ENCODE measurements at places on chromosomes 2 and 18.

- no peak for DNase-seq
Observed at GRCh38 chr18:48442761-48443160, 33.6 kb upstream of the ZBTB7C start.

GRCh38 chr2:168365094-168365621, 90.9 kb upstream of the CERS6 start:
- no peak for DNase-seq

DNA sequence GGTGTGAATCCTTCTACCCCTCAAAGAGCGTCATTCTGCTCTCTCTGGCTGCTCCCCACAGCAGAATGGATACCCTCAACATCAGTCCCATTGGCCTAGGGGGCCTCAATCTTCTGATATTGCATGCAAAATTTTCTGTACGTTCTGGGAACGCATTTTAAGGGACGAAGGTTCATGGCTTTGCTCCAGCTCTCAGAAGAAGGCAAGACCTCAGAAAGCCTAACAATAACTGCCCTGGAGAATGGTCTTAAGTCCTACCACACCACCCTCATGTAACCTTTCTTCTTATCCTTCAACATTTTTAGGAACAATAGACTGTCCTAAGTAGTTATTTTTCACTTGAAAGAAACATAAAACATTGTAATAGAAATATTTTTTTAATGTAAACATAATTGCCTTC, 212.6 kb downstream of the PRKCE start:
- no peak for DNase-seq

DNA sequence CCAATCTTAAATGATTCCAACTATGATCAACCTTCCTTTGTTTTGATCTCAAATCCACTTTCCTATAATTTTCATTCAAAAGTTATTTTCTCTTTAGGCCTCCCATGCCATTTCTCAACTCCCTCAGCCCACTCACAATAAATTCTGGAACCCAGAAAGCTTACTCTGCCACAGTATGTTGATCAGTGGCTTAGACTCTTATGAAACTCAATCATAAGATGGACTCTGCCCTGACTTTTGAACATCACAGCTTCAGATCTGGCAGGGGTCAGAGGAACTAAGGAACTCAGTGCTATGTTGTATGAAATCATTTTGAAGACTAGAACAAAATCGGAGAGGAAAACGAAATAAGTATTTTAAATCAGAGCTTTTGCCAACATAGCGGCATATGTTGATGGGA, 59.8 kb upstream of the LGALSL start:
- no peak for DNase-seq

DNA sequence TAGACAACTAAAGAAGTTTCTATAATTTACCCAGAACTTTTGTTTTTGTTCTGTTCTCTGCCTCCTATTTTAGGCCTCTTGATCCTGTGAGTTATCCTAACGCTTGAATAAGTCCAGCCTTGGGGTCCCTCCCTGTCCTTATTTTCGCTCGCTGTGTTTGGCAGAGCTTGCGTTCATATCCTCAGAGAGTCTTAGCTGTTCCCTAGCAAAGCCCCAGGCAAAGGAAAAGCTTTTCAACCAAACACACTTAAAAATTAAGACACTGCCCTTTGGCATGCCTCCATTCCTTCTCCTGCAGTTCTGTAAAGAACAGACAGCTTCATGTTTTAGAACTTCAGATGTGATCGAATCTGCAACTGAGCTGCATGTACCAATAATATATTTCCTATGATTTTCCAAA, 517.2 kb downstream of the SUCLG1 start:
- no peak for DNase-seq

DNA sequence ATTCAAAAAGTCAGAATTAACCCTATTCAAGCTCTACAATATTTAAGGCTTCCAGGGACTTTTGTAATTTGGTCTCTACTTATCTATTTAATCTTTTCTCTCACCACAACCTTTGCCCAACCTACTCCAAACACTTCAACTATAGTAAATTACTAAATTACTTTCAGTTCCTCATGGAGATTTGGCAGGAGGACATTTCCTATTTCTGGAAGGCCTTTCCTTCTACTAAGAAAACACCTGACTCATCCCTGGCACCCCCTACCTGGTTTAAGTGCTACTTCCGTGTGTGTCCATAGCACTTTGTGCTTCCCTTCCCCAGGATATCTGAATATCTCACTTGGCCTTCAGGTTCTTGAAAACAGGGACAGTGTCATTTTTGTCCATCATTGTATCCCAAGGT, 96.3 kb downstream of the UPP2 start:
- no peak for DNase-seq

DNA sequence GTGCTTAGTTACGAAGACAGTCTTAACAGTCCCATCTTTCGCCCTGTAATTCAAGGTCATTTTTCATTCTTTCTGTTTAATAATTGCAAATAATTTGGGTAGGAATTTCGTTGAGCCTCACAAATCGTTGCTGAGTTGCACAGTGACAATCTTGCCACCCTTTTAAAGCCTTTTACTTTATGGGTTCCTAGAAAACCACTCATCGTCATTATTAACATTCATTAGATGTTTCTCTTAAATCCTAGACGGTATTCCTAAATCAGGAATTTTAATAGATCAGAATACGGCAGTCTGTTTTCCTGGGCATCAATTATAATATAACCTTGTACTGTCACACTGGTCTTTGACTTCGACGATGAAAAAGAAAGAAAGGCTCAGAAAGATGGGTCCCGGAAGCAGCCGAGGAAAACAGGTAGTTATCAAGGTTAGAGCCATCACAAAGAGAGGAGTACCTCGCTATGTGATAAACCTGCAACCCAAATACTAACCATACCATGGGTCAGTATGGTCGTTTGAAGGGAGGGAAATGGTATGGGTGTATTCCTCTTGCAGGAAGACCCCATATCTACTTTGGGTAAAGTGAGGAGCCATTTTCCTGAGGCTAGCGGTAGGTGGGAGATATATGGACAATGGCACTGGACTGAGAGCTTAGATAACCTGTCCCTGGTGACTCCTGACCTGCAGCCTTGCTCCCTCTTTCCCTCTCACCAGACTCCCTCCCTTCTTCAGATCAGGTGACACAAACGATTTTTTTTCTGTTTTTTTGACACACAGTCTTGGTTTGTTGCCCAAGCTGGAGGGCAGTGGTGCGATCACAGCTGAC, 981 bp upstream of the SF3B1 start:
- DNase-seq = no peak

DNA sequence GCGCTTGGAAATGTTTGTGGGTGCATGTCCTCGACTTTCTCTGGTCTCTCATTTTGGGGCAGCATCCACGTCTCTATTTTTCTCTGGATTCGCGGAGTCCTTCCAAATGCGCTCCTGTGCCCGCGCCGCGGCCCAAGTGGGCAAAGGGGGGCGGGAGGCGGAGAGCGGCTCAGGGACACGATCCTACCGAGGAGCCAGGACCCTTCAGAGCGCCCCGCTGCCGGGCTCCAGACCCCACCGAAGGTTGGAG, 990 bp downstream of the EPAS1 start:
- DNase-seq = no peak

DNA sequence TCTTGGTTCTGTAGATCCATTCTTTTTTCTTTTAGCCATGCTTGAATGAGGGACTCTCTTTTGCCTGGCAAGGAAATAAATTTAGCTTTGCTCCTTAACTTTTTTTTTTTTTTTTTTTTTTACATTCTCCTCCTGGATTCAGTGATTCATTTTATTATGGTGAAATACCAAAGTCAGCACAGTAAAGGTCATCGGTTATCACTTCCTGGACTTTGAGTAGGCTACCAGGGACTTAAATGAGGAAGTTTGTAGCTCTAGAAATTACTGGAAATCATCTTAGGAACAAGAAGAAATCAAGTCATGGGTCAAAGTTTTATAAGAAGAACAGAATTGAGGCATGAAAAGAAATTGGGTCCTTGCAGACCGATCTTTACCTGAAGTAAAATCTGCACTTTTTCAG, 75.0 kb downstream of the SOCS6 start:
- DNase-seq = no peak

GRCh38 chr2:128438091-128438490, 119.4 kb upstream of the HS6ST1 start:
- DNase-seq = no peak

DNA sequence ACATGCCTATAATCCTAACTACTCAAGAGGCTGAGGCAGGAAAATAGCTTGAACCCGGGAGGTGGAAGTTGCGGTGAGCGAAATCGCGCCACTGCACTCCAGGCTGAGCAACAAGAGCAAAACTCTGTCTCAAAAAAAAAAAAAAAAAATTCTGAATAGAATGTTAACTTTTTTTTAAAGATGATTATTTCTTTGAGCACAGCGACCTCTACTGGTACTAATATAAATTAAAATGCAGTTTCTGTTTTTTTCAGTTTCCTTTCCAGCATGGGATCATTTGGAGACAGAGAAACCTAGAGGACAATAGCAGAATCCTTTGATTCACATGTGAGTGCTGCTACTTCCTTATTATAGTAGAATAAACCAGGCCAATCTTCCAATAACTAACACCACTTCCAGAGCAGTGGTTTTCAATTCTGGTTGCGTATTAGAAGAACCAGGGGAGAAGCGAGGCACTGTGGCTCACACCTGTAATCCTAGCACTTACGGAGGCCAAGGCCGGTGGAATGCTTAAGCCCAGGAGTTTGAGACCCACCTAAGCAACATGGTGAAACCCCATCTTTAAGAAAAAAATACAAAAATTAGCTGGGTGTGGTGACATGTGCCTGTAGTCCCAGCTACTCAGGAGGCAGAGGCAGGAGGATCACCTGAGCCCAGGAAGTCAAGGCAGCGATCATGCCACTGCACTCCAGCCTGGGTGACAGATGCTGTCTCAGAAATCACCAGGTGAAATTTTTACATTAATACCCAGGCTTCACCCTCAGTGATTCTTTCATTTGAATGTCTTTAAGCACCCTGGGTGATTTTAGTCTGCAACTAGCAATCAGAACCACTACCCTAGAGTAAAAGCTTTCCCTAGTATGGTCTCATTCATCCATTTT, 10.1 kb downstream of the SRSF7 start:
- DNase-seq = no peak

DNA sequence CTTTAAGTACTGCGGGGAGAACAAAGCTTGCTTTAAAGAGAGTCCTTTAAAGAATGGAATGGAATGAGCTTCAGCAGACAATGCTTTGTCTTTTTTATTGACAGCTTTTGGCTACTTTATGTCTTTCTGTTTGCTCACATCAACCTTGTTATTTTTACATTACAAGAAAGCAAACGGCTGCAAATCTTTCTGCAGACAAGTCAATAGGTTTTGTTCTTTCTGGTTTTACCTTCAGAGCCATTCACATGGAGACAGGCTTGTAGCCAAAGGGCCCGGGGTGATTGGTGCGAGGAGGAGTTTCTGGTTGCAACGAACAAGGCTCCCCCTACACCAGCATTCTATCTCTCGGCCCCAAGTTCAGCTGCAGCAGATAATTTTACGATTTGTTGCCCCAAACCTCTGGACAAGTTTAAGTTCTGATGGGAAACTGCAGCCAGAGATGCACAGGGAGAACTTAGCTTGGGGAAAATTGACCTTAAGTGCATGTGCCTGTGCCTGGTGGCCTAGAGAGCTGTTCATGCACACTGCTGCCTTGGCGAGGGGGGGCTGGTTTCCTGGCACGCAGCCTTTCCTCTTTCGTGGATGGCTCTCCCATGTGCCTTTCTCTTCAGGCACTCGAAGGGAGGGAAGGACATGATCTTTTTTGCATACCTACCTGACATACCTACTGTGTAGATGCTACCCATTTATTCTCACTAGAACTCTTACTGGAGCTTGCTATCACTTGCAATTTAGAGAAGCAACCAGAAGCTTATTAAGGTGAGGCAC, 543.2 kb downstream of the DCDC2C start:
- DNase-seq = no peak

GRCh38 chr2:38863061-38863695, 12.6 kb downstream of the DHX57 start:
- DNase-seq = no peak

DNA sequence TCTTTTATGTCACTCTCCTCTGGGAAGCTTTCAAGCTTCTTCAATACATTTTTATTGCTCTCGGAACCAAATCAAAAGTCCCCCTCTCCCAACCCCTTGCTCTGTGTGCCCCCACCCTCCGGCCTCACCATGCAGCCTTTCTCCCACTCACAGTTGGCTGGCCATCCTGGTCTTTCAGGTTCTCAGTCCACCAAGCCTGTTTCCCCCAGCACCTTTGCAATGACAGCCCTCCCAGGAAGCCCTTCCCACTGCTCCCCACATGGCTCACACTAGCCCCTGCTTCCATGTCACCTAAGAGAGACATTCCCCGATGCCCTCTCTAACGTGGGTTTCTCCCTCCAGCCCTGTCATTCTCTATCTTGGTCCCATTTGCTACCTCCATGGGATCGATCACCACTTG, 266.6 kb downstream of the SRBD1 start:
- DNase-seq = no peak

- DNase-seq = no peak
Observed at GRCh38 chr2:62808554-62808953, 103.0 kb downstream of the EHBP1 start.

DNA sequence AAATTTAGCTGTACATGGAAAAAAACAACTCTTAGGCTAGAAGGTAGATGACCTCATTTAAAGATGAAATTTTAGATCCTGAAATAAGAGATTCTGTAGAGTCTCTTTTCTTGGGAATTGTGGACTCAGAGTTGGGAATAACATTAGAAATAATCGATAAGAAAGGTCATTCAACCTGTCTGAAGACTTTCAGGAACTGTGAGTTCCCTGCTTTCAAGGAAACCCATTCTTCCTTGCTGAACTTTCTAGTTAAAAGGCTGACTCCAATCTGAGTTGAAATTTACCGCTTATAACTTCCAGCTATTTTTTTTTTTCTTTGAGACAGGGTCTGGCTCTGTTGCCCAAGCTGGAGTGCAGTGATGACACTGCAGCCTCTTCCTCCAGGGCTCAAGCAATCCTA, 16.8 kb upstream of the SMAD7 start:
- no peak for DNase-seq

DNA sequence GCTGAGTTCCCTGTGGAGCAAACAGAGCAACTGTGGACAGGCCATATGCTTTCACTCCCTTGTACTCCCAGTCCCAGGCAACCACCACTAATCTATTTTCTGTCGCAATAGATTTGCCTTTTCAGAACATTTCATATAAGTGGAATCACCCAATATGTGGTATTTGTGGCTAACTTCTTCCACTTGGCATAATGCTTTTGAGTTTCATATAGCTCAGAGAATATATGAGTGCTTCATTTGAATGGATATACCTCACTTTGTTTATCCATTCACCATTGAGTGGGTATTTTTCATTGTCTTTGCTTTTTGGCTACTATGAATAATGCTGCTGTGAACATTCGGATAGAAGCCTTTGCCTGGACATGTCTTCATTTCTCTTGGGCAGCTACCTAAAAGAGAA, 151.9 kb downstream of the CERS6 start:
- no peak for DNase-seq

- peak; percentile 50 for DNase-seq
Observed at GRCh38 chr2:53475321-53475720, 292.3 kb upstream of the CHAC2 start.

- DNase-seq = no peak
Observed at GRCh38 chr2:235170536-235171521, 219.0 kb downstream of the SH3BP4 start.

GRCh38 chr18:60060578-60060977, 160.8 kb downstream of the PMAIP1 start:
- DNase-seq = no peak

- peak; percentile 24 for DNase-seq
Observed at GRCh38 chr2:8543383-8544170, 138.3 kb upstream of the ID2 start.

Measured in HS-27A (cell line).